ENCODE measurements at places on chromosomes 4 and X.

DNA sequence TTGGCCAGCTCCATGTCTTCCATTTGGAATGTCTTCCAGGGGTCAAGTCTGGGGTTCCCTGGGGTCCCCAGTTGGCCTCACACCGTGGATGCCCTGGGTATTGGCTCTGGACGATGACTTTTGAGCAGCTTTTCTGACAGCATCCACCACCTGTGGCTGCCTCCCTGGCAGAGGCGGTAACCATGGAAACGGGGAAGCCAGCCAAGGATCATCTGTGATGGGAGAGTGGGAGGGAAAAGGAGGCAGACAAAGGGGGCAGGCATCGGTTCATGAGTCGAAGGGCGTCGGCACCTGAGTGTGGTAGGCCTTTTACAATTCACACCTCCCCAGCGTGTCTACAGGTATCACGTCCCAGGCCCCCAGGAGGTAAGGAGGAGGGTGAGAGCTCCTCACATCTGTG, 152.2 kb downstream of the ASMT start:
- DNase-seq = no peak

GRCh38 chr4:183532821-183533220, 28.0 kb downstream of the ING2 start:
- no peak for DNase-seq

DNA sequence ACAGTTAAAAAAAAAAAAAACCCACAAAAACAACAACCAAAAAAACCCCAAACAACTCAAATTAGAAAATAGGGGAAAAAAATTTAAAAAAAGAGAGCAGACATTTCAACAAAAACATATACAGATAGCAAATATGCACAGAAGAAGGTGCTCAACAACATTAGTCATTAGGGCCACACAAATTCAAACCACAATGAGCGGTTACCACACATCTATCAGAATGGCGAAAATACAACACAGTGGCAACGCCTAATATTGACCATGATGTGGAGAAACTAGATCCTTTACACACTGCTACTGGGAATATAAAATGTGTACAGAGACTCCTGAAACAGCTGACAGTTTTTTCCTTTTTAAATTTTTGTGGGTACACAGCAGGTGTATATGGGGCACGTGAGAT, 19.4 kb downstream of the LYAR start:
- DNase-seq = no peak

- no peak for DNase-seq
Measured at GRCh38 chr4:10416441-10416840, 40.8 kb downstream of the ZNF518B start.

- DNase-seq = no peak
Measured at GRCh38 chr4:9938933-9939332, 82.4 kb downstream of the SLC2A9 start.

- DNase-seq = no peak
Measured at GRCh38 chr4:142600952-142601351, 245.1 kb downstream of the INPP4B start.

DNA sequence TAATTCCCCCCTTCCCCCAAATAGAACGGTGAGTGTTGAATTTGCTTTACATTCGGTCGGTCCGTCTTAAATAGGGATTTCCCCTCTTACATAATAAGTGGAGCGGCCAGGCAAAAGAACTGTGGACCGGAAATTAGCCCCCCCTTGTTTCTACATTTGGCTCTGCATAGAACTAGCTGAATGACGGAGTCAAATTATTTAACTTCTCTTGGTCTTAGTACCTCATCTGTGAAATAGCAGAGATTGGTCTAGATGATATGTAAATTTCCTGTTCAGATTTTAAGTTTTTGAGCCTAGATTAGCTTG, 1.3 kb downstream of the SPATA18 start:
- DNase-seq = no peak

DNA sequence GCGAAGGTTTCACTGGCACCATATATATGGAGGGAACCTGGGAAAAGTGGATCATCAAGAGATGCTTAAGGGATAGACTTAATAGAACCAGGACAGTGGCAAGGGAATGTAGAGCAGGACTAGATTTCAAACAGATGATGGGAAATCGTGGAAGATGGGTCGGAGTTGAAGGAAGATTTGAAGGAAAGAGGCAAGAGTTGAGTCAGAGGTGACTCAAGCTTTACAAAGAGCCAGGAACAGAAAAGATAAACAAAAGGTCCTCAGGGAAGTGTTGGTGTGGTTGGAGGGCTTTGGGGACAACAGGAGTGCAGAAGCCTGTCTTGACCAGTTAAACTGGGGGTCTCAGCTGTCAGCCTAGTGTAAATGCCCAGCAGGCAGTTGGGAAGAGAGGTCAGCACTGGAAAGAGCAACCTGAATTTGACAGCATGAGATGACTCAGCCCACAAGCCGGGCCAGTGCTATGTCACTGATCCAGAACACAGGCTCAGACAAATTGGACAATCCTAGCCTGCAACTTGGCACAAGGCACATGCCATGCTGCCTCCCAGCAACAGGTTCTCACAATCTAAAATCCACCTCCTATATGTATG, 230.5 kb downstream of the IDS start:
- no peak for DNase-seq

All from activated gamma-delta T cell (primary cell).